ENCODE measurements at places on chromosomes 1 and 21.

DNA sequence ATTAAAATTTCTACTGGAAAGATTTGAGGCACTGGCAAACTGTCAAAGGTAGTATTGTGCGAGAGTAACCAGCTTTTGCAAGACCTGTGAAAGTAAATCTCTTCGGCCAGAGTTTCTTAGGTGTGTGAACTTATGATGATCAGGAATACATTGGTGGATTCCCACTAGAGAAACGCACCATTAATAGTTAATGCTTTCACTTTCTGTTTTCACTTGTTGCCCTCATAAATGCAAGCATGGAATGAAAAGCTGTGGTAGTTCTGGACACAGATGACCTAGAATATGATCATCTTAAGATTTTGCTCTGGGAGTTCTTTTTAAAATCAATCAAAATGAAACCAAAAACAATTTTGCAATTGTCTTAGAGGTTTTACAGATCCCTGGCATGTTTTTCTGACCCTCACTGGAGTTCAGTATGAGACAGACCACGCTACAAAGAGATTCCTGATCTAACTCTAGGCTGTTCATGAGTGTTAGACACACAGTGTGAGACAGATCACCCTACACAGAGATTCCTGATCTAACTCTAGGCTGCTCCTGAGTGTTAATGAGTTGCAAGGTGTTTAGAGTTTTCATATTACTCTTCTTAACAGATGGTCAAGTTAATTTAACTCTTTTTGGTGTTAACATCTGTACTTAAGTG is 98.8 kb downstream of the SDCCAG8 start:
- DNase-seq: no peak

DNA sequence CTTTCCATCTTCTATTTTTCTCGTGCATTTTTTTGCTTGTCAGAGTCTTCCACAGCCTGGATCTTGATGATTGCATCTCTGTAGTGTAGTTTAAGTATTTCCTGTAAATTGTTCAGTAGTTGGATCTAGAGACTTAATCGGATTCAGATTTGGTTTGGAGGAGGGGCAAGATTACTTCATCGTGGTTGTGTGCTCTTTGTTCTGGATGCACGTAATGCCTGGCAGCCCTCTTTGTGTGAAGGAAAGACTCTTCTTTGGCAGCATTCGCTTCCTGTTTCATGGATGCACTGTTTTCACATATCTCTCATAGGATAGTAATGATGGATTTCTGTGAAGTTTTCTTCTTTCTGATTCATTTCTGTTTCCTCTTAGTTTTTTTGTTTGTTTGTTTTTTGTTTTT is 14.2 kb downstream of the SEMA4A start:
- no peak for DNase-seq

DNA sequence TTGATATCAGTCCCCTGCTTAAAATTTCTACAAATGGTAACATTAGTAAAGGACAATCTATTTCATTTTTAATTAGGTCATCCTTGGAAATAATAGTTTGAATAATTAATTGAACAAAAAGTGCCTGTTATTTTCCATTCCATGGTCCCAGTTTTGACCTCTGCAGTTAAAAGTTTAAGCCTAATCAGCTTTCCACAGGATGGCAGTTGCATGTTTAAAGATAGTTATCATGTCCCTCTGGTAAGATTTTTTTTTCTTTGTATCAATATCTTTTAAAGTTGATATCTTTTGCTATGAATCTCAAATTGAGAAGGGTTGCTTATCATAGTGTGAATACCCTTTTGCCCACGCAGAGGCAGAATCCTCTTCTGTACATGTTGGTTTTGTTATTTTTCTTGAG is 90.4 kb downstream of the HS2ST1 start:
- DNase-seq: no peak

- DNase-seq: no peak
Observed at GRCh38 chr1:207315435-207315834, 6.0 kb upstream of the CD55 start.

GRCh38 chr1:67824766-67825165 is 8.5 kb downstream of the GNG12 start:
- DNase-seq: no peak

- peak; percentile 21 for DNase-seq
Observed at GRCh38 chr21:37257511-37257966, 9.6 kb downstream of the VPS26C start.

GRCh38 chr1:157878059-157878458 is 36.5 kb upstream of the CD5L start:
- no peak for DNase-seq

GRCh38 chr1:17095141-17095540 is 24.1 kb downstream of the PADI2 start:
- no peak for DNase-seq

DNA sequence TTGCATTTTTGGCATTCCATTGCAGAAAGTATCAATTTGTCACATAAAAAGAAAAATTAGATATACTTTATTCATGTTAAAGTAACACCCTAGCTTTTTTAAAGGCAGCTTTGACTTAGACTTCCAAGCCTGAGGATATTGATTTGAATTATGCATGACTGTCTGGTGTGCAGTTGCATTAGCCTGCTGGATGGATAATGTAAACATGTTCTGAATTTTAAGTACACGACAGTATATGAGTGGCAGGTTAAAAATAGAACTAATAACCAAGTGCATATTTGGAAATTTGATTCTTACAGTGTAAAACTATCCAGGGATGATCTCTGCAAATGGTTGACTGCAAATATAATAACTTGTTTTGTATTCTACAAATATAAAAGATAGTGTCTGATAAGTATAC is 124.0 kb downstream of the SYT14 start:
- DNase-seq: no peak

- no peak for DNase-seq
Observed at GRCh38 chr21:28083350-28083749, 909.3 kb downstream of the LTN1 start.

GRCh38 chr1:31585736-31586365 is 9.5 kb downstream of the TINAGL1 start:
- DNase-seq: no peak

DNA sequence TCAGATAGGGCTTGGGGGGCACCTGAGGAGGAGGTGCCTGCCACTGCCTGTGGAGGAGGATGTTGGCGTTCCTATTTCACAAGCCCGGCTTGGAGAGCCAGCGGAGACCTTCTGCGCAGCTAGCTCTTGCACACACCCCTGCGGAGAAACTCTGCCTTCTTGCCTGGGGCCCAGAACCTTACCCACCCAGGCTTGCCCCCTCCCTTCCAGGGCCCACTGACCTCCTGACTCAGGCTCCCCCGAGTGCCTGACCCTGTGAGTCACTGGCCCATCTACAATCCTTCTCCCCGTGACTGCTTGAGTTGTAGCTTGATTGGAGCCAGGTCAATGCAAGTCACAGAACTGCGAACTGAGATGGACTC is 3.4 kb downstream of the HES2 start:
- no peak for DNase-seq

DNA sequence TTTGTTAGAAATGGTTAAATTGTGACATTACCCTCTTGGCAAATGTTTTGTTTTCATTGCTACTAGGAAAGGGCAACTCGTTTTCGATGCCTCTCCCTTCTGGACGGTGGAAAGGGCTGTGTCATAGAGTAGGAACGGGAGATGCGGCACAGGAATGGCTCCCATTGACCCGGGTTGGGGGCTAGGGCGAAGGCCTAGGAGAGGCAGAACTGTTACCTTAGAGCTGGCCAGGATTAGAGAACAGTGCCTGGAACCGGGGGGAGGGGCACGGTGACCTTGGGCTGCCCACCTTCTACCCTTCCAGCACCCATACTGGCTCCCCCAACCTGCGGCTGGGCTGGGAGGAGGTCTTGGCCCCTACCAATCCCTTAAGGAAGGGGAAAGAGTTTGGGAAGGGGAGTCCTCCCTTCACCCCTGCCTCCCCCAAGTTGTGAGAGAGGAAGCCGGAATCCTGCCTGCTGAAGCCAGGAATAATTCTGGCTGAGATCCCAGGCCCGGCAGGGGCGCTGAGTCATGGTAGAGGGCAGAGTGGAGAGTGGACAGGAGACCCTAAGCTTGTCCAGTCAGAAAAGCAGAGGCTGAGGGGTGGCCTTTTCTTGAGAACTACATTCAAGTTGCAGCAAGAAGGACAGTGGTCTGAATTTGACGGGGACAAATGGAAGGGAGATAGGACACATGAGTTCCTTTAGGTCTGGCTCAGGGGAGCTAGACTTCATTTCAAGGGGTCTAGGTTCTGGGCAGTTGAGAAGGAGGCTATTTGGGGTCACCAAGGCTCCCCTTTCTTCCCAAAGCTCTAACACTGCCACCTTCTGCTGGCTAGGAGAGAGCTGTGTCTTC is 8.2 kb downstream of the LMNA start:
- no peak for DNase-seq

GRCh38 chr1:12636098-12636950 is 7.6 kb upstream of the AADACL4 start:
- no peak for DNase-seq

GRCh38 chr1:8027748-8028570 is 1.9 kb upstream of the ERRFI1 start:
- no peak for DNase-seq

- no peak for DNase-seq
Observed at GRCh38 chr1:119081700-119082099, 58.8 kb downstream of the WARS2 start.

DNA sequence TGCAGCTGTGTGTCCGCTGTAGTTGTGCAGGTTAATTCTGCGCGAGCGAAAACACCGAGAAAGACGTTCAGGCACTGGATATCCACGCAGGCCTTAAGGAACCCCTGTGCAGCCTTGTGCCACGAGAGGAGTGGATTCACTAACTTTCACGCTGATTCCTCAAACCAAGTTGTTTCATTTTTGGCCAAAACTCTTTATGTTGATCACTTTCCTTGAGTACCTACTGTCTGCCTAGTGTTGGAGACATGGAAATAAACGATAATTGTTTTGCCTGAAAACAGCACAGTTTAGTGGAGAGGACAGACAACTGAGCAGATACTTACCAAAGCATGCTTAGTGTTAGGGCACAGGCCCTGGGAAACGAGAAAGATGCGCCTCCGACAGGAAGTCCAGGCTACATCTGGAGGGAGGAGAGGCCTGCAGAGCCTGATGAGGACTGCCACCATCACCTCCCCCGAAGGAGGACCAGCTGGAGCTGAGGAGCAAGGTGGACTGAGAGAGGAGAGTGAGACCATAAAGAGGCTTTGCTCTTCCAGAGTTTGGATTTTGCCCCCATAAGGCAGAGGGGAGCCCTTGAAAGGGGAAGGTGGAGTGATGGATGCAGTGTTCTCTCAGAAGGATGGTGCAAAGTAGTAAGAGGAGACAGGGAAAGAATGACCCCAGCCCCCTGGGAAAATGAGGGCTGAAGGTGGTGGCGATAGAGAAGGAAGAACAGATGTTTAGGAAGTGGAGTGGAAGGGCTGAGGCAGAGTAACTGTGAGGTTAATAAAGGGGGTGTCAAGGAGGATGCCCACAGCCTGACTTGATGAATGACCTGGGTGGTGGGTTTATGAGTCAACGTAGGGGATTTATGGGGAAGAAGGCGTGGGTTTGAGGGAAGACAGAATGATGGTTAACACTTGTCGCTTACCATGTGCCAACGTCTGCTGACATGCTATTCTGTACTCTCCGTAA is 956 bp upstream of the SCAF4 start:
- peak; percentile 25 for DNase-seq

DNA sequence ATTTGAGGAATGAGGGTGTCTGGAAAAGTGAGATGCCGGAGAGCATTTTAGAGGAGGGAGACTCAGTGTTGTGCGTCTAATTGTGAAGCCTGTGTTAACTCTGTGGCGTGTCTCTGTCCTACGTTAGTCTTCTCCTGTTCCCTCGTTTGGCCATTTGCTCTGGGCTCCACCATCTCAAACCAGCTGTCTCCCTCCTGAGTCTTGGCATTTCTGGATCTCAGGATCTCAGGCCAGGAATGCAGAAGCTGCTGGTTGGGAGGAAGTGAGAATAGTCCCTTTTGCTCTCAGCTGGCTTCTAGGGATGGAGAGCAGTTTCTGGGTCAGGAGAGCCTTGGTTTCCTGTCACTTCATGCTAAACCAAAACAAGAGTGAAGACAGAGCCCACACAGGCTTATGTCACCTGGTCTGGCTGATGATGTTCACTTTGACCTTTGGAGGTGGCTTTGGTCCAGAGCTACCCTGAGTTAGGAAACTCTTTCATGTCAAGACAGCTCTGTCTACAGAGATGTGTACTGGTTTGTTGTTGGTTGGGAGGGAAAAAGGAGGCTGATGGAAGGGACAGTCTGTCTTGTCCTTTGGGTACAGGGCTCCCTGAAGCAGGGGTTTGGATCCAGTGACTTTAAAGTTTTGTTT is 859 bp downstream of the NFASC start:
- DNase-seq: no peak

- no peak for DNase-seq
Observed at GRCh38 chr1:7954683-7955082, 6.8 kb upstream of the PARK7 start.

DNA sequence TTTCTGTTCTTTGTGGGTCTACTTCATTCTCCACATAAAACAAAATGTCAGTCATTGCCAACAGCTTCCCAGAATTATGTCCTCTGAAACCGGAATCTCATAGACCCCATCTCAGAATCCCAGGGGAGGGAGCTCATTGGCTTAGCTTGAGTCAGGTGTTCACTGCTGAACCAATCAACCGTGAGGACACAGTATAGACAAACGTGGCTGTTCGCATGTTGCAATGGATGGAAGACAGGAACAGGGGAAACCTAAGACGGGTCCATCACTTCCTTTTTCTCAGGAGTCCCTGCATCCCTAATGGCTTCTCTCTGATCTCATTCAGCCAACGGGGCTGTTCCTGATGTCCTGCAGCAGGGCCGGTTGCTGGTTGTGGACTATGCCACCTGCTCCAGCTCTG is 9.1 kb downstream of the CELA2A start:
- DNase-seq: no peak

- no peak for DNase-seq
Observed at GRCh38 chr1:62113507-62113906, 81.1 kb upstream of the L1TD1 start.

DNA sequence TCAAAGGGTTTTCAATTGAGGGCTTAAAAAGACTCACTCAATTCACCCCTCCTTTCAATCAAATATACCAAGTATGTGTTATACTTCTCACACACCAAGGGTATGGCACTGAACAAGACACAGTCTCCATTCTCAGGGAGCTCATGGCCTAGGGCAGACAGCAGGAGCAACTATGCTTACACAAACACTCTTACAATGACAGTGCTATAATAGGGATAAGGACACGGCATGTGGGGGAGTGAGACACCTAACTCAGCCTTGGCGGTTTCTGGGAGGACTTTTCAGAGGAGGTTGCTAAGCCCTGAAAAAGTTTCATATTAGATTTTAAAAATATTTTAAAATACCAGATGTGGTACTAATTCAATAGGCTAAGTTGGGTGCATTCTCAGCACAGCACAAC is 22.7 kb upstream of the SYT6 start:
- no peak for DNase-seq

DNA sequence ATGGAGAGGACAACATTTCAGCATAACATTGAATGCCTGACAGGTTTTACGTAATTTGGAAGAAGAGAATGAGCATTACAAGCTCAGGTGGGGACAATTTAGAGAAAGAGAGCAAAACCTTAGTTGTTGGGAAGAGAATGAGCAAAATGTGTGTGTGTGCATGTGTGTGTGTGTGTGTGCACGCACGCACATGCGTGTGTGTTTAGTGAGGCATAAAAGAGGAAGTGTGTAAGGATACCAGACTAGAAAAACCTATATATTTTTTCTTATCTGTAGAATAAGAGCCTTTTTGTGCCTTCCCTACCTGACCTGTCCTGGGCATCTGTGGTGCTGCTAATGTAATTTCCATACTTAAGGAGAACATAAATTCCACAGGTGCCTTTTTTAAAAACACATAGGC is 99.0 kb upstream of the PLXNA2 start:
- DNase-seq: no peak

Measured in stimulated activated CD4-positive, alpha-beta T cell treated with anti-CD3 and anti-CD28 coated beads, TNF-alpha, amount 100 ng/mL, for 24 hours (primary cell).